Activated CD4-positive, alpha-beta memory T cell treated with anti-CD3 and anti-CD28 coated beads, Interleukin-2, amount 10 ng/mL, durations not matched to agents 7 days and 5 days (primary cell): ENCODE measurements at places on chromosomes 3 and 15.
A peak's percentile ranks its signal among the peaks of the same experiment; 100 is the strongest.

DNA sequence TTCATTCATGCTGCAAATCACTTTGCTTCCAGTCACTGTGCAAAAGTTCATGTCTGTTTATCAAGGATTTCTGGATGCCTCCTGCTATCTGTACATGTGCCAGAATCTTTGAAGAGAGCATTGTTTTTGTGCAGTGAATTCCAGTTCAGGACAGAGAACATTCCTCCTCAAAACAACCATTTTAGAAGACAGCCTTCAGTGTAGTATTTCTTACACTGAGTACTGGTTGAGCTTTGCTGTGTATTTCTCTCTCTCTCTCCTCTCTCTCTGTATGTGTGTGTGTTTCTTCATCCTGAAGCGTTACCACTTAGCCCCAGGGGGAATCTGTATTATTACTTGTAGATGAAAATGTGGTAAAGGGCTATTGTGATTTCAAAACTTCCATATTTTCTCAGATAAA lies 123.8 kb upstream of the CHL1 start:
- no peaks in the 10 kb centered on the region for H3K4me1 ChIP-seq
- no peaks in the 10 kb centered on the region for H3K36me3 ChIP-seq
- H3K27me3 ChIP-seq: no peaks in the 10 kb centered on the region
- H3K27ac ChIP-seq: no peak overlapping the region
- no peak overlapping the region for H3K4me3 ChIP-seq
- no peak for DNase-seq

DNA sequence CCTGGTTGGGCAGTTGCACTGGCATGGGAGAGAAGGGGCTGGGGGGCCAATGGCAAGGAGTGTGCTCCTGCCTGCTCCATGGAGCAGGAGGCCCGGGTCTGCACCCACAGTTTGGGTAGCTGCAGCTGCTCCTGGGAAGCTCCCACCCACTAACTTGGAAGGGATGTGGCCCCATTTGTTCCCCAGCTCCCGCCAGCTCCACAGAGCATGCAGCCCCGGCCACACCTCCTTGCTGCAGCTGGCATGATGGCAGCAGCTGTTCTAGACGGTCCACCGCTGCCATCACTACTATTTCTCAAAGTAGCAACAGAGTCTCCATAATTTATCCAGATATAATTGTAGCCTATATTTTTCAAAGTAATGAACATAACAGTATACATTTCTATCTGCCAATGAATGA lies 65.8 kb downstream of the PIK3CB start:
- peaks cover 29% of the 10 kb centered on the region for H3K36me3 ChIP-seq
- no peak for DNase-seq
- H3K27me3 ChIP-seq: no peaks in the 10 kb centered on the region

DNA sequence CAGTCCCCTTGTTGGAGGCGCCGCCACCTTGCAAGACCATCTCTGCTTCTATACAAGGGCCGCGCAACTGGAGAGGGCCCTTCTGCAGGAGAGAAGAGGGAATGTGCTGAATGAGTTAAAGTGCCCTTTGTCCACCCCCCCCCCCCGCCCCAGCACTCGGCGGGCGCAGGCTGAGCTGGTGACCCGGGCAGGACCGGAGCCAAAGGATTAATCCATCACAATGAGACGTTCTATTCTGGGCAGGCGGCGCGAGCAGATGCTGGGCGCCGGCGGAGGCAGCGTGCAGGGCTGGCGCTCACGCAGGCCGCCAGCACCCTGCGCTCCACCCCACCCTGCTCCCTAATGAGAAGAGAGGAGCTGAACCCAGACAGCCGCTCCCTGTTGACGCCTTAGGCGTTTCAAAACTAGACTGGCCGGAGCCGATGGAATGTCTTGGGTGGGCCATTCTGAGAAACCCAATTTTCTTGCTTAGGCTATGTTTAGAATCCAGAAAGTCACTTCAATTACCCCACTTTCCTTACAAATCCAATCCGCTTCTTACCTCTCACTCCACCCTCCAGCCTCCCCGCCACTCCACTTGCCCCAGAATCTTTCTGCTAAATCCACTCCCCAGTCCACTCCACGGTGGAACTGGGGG lies 32.9 kb downstream of the GJD2 start:
- no peak for DNase-seq
- H3K4me1 ChIP-seq: no peaks in the 10 kb centered on the region
- H3K4me3 ChIP-seq: no peak overlapping the region

- no peak overlapping the region for H3K27ac ChIP-seq
- peaks cover 2% of the 10 kb centered on the region for H3K4me1 ChIP-seq
- H3K27me3 ChIP-seq: peaks cover 6% of the 10 kb centered on the region
- H3K4me3 ChIP-seq: no peak overlapping the region
Observed at GRCh38 chr15:58762285-58762684, 8.8 kb upstream of the MINDY2 start.

- no peak overlapping the region for H3K4me3 ChIP-seq
- no peaks in the 10 kb centered on the region for H3K27me3 ChIP-seq
- no peaks in the 10 kb centered on the region for H3K36me3 ChIP-seq
- no peak for DNase-seq
- H3K27ac ChIP-seq: no peak overlapping the region
- H3K4me1 ChIP-seq: no peaks in the 10 kb centered on the region
Observed at GRCh38 chr15:95041297-95041696, 809.9 kb downstream of the MCTP2 start.

GRCh38 chr3:119588112-119588511 lies 8.8 kb downstream of the ADPRH start:
- no peak for DNase-seq
- H3K36me3 ChIP-seq: peaks cover 33% of the 10 kb centered on the region
- no peak overlapping the region for H3K27ac ChIP-seq
- peaks cover 6% of the 10 kb centered on the region for H3K27me3 ChIP-seq
- no peak overlapping the region for H3K4me3 ChIP-seq

DNA sequence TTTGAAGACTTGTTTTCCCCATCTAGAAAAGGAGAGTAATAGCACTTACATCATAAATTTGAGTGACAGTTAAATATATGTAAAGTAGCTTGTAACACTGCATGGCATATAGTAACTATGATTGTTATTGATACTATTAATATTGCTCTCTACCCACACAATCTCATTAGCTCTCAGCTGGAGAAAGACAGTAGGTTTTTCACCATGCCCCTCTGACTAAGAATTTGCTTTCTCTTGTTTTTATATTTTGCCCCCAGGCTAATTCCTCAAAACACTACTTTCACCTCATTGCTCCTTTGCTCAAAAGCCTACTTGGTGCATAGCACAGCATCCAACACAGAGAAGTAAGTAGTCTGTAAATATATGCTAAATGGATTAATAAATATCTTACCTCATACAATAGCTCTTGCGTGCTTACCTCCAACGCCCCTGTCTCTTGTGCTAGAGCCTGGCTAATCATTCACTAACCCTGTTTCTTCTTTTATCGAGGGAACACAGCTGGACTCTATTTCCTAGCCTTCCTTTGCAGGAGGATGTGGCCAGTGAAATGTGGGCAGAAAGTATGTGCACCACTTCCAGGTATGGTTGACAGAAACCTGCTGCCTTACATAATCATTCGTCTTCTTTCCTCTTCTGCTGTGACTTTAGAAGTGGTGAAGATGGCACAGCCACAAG lies 190.0 kb downstream of the PLCH1 start:
- DNase-seq: no peak
- no peak overlapping the region for H3K27ac ChIP-seq
- peaks cover 21% of the 10 kb centered on the region for H3K4me1 ChIP-seq
- H3K36me3 ChIP-seq: no peaks in the 10 kb centered on the region

DNA sequence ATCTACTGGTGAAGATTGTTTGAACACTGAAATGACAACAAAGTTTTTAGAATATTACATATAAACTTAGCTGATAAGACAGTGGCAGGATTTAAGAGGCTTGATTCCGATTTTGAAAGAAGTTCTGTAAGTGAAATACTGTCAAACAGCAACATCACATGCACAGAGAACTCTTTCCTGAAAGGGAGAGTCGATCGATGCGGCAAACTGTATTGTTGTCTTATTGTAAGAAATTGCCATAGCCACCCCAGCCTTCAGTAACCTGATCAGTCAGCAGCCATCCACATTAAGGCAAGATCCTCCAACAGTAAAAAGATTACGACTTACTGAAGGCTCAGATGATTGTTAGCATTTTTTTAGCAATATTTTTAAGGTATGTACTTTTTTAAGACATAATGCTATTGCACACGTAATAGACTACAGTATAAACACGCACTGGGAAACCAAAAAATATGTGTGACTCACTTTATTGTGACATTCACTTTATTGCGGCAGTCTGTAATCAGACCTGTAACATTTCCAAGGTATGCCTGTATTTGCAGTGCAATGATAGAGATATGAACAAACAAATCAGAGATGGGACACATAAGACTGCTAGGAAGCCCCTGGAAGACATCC lies 225.6 kb upstream of the UBE2E1 start:
- H3K4me3 ChIP-seq: no peak overlapping the region
- H3K4me1 ChIP-seq: no peaks in the 10 kb centered on the region
- H3K36me3 ChIP-seq: no peaks in the 10 kb centered on the region
- H3K27ac ChIP-seq: no peak overlapping the region
- DNase-seq: no peak
- no peaks in the 10 kb centered on the region for H3K27me3 ChIP-seq

DNA sequence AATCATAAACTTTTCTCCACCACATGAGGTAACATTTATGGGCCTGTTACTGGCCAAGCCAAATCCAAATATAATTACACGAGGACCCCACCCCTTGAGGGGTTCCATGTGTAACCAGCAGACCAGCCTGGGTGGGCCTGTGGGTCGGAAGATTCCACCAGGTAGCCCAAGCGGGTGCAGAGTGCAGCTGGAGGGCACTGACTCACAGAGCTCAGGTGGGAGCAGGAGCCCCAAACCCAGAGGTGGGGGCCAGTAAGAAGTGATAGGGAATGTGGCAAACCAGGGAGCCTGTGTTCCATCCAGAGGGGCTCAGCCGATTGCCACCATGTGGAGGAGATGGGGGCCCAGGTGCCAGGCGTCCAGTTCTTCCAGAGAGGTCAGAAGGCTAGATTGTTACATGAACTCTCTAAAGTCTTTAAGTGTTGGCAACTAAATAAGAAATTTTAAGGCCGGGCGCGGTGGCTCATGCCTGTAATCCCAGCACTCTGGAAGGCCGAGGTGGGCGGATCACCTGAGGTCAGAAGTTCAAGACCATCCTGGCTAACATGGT lies 2.6 kb downstream of the GP9 start:
- no peak overlapping the region for H3K27ac ChIP-seq
- DNase-seq: no peak
- H3K27me3 ChIP-seq: peaks cover 2% of the 10 kb centered on the region
- H3K36me3 ChIP-seq: no peaks in the 10 kb centered on the region
- H3K4me1 ChIP-seq: peaks cover 9% of the 10 kb centered on the region

- no peak overlapping the region for H3K4me3 ChIP-seq
- no peak for DNase-seq
- peaks cover 18% of the 10 kb centered on the region for H3K27me3 ChIP-seq
- H3K36me3 ChIP-seq: no peaks in the 10 kb centered on the region
- H3K4me1 ChIP-seq: peaks cover 14% of the 10 kb centered on the region
Observed at GRCh38 chr3:44516230-44516629, 38.8 kb upstream of the ZNF445 start.

DNA sequence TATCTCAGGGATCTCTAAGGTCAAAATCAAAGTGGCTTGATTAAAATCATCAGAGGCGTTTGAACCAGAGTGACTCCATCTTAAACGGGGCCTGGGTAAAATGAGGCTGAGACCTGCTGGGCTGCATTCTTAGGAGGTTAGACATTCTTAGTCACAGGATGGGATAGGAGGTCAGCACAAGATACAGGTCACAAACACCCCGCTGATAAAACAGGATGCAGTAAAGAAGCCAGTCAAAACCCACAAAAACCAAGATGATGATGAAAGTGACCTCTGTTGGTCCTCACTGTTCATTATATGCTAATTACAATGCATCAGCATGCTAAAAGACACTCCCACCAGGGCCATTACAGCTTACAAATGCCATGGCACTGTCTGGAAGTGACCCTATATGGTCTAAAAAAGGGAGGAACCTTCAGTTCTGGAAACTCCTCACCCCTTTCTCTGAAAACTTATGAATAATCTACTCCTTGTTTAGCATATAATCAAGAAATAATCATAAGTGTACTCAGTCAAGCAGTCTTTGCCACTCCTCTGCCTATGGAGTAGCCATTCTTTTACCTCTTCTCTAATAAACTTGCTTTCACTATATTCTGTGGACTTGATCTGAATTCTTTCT lies 143.3 kb upstream of the SLCO3A1 start:
- H3K27me3 ChIP-seq: peaks cover 16% of the 10 kb centered on the region
- no peak for DNase-seq
- H3K4me1 ChIP-seq: peaks cover 17% of the 10 kb centered on the region
- H3K4me3 ChIP-seq: no peak overlapping the region
- no peak overlapping the region for H3K27ac ChIP-seq

GRCh38 chr3:25350725-25351114 lies 77.3 kb upstream of the RARB start:
- no peaks in the 10 kb centered on the region for H3K27me3 ChIP-seq
- H3K36me3 ChIP-seq: no peaks in the 10 kb centered on the region
- no peak for DNase-seq
- no peak overlapping the region for H3K4me3 ChIP-seq

DNA sequence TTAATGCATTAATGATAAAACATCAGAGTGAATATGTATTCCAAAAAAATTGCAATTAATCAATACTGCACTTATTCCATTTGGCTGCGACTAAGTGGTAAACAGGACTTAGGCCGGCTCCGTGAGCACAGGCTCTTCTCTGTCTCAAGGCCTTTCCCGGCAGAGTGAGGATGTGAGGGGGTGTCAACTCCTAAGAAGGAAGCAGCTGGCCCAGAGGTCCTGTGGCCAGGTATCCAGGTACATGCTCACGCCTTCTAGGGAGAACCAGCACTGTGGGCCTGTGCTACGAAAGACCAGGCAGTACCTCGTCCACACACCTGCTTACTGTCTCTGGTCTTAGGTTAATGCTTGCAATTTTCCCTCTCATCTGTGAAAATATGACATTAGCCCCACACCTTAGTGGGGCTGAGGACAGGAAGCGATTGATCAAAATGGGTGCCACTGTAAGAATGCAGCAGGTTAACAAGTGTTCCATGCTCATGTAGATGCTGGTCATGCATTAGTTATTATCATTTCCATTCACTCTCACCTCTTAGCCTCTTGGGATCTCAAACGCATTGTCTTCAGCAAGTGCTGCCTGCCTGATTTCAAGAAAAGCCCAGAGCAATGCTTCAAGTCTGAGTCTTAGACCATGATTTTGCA lies 175.3 kb downstream of the ABHD5 start:
- no peaks in the 10 kb centered on the region for H3K36me3 ChIP-seq
- peaks cover 14% of the 10 kb centered on the region for H3K27me3 ChIP-seq
- no peak for DNase-seq
- no peaks in the 10 kb centered on the region for H3K4me1 ChIP-seq
- no peak overlapping the region for H3K4me3 ChIP-seq

- DNase-seq: peak; percentile 79
- peak overlapping the region; percentile 84 for H3K4me3 ChIP-seq
- peaks cover 31% of the 10 kb centered on the region for H3K36me3 ChIP-seq
Observed at GRCh38 chr3:122074621-122075265, 19.6 kb downstream of the CD86 start.

- H3K4me1 ChIP-seq: no peaks in the 10 kb centered on the region
- no peaks in the 10 kb centered on the region for H3K36me3 ChIP-seq
- DNase-seq: no peak
Observed at GRCh38 chr3:144053121-144053520, 81.5 kb downstream of the DIPK2A start.

GRCh38 chr3:32448686-32449474 lies 53.8 kb downstream of the CMTM6 start:
- no peak overlapping the region for H3K4me3 ChIP-seq
- peaks cover 16% of the 10 kb centered on the region for H3K4me1 ChIP-seq
- no peak overlapping the region for H3K27ac ChIP-seq
- no peaks in the 10 kb centered on the region for H3K27me3 ChIP-seq
- H3K36me3 ChIP-seq: peaks cover 67% of the 10 kb centered on the region

GRCh38 chr15:79952329-79952728 lies 18.7 kb downstream of the BCL2A1 start:
- no peak overlapping the region for H3K4me3 ChIP-seq
- DNase-seq: no peak
- no peak overlapping the region for H3K27ac ChIP-seq
- no peaks in the 10 kb centered on the region for H3K27me3 ChIP-seq
- no peaks in the 10 kb centered on the region for H3K36me3 ChIP-seq
